Effector CD4-positive, alpha-beta T cell (primary cell): ENCODE measurements at places on chromosomes 16 and 17.

GRCh38 chr16:25951999-25952398 is 260.2 kb downstream of the HS3ST4 start:
- no peak for DNase-seq

- DNase-seq: no peak
Measured at GRCh38 chr17:62101090-62101489, 36.0 kb upstream of the MED13 start.

- DNase-seq: no peak
Measured at GRCh38 chr17:51374209-51374608, 113.9 kb downstream of the UTP18 start.

DNA sequence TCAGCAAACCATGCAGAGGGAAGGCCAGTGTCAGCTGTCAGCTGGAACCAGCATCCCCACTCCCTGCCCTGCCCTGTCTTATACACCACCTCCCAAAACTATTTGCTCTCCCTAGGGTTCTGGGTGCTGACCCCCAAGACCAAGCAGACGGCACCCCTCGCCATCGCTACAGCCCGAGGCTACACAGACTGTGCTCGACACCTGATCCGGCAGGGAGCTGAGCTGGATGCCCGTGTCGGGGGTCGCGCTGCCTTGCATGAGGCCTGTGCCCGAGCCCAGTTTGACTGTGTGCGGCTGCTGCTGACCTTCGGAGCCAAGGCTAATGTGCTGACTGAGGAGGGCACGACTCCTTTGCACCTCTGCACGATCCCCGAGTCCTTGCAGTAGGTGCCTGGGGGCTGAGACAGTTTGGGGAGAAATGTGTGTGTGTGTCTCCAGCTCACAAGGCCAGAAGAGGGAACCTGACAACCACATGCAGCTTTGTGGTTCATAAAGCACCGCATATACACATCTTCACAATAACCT is 1.5 kb downstream of the ASB16 start:
- no peak for DNase-seq

GRCh38 chr17:75806822-75807500 is 22.4 kb downstream of the UNK start:
- no peak for DNase-seq

DNA sequence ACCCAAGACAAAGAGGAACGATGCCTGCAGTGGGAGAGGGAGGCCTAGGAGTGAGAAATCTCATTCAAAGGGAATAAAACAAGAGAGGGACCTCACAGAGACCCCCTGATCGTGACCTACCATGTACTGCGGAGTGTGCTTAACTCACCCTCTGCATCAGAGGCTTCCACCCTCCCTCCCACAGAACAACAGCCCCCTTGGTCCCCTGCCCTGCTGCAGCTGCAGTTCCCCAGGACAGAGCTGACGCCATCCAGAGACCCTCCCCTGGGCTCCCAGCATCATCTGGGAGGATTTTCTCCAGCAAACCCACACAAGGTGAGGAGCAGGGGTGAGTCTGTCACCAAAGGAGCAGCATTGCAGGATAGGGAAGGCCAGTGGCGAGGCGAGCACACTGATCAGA is 39.8 kb downstream of the TLE7 start:
- DNase-seq: no peak

- DNase-seq: no peak
Measured at GRCh38 chr16:82081264-82081663, 46.2 kb downstream of the HSD17B2 start.

DNA sequence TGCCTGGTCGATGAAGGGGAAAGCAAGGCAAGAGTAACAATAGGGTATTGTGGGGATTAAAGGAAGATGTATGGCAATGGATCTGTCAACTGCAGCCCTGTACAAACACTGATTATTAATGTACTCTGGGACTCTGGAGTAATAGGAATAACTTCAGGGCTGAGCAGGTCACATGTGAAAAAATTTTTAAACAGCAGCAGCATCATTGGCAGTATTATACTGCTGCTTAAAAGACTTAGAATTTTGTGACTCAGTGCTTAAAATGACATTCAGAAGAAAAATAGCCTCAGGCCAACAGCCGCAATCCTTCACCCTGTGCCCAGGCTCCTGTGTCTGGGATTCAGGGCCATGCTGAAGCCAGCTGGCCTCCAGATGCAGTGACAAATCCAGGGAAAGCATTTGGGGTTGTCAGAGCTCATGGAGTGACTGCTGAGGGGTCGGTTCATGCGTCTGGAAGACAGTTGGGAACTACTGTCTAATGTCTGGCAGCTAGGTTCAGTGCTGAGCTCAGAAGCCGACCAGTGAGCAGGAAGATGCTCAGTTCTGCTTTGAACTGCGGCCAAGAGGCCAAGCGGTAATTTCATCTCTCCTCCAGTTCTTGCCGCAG is 22.2 kb downstream of the TEX2 start:
- no peak for DNase-seq

DNA sequence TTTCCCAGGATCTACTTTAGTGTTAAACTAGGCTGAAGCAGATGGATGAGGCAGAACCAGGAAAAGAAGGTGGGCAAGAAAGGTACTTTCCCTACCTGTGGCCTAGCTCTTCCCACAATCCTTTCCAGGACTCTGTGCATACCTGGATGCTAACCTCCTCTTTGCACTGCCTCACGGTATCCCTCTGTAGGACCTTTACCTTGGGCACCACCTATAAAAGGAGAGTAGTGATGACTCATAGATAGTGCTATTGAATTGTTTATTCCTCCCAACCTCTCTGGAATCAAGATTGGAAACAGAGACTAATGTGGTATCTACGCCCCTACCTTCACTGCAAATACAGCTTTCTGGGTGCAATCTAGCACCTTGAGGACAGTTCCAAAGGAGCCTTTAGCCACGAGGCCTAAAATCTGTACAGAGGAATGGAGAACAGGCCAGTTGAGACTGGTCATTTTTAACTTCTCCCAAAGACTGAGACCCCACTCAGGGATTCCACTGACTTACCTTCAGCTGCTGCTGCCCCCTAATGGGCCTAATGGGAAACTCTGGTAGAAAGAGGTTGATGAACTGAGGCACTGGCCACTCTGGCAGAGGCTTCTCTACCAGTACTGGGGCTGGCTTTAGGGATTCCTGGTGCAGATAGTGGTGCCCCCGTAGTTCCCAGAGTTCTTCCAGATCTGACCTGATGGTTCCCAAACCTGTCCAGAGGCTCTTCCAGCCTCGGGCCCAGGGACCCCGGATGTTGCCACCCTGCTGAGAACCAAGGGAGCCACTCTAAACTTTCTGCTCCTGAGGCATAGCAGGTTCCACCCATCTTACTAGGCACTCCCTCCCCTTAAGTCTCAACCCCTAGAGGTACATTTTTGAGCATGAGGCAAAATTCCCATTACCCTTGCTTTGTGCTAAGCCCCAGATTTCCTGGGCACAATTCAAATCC is 781 bp downstream of the RSKR start:
- peak; percentile 29 for DNase-seq

DNA sequence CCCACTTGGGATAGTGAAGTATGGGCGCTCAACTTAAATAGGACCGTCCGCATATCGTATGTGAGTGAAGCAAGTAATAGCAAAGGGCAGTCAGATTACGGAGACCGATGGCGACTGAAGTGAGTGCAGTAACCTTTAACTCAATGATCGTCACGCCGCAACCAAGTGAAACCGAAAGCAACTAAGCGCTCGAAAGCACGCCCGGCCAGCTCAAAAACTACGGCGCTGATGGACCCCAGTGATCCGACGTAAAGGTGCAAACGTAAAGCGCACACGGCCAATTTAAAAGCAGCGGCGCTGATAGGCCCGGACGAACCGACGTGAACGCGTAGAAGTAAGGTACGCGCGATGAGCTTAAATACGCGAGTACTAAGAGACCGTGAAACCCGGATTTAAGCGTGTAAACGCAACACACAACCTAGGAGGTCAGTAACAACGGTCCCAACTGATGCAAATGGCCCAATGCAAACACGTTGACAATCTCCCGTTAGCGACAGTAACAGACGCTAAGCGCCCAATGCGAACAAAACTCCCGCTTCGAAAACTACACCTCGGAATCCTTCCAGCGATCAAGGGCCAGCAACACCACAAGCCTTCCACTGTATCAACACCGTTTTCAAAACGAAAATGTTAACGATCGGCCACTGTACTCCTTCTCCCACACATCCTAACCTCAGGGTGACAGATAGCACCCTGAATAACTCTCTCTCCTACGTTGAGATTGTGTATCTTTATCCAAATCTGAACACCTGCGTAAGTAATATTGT is 37.9 kb upstream of the ARL4D start:
- peak; percentile 76 for DNase-seq

- no peak for DNase-seq
Measured at GRCh38 chr16:50771366-50771765, 29.5 kb downstream of the CYLD start.
